ENCODE measurements at places on chromosomes 3 and 15.

DNA sequence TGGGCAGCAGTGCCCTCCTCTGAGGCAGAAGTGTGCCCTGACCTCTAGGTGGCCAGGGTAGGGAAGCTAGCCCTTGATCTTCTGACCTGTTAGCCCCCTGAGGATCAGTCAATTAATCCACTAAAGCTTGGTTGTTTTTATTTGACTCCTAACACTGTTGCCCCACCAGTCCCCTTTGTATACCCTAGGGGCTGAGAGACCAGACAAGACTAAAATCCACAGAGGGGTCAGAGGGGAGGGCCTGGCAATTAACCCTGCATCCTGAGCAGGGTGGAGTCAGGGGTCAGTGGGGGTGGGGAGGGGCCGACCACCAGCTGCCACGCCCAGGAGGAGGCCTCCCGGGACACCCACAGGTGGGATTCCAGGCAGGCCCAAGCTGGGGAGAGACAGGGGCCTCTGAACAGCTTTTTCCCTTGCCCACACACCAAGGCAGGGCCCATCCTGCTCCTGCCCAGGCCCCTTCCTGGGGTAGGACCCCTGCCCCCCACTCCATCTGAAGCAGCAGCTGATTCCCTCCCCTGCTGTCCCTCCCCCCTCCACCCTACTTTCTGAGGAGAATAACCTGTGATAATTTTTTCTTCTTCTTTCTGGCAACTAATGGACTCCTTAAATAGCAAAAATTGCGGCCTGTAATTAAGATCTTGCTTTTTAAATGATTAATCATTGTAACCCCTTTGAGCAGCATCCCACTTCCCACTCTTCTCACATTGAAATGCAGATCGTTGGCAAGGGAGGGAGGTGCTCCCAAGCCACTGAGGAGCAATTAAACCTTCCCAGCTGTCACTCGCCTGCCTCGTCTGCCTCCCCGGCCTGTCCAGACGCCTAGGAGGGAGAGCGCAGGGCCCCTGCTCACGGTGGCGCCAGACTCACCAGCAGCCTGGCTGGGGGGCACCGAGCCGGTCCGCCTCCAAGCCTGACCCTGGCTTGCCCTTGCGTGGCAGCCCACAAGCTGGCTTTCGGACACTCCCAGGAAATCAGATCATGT, 51.9 kb downstream of the RHCG start:
- peaks cover 2% of the 10 kb centered on the region for H3K4me1 ChIP-seq
- H3K27ac ChIP-seq = no peak overlapping the region
- no peak for DNase-seq
- H3K4me3 ChIP-seq = no peak overlapping the region

DNA sequence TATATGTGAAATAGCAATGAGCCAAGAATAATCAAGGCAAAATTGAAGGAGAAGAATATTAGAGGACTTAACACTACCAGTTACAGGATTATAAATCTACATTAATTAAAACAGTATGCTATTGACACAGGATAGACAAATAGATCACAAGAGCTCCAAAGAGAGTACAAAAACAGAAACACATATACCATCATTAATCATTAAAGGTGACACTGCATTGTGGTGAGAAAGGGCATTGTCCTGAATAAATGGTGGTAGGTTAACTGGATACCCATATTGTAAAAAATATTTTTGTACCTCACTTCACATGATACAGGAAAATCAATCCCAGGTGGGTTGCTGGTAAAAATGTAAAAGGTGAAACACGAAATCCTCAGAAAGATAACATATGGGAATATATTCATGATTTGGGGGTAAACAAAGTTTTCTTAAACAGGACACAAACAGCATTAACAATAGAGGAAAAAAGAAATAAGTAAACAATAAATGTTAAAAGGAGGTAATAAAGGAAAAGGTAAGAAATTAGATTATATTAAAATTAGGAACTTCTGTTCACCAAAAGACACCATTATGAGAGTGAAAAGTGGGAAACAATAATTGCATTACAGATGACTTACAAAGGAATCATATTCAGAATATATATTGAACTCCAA, 145.2 kb downstream of the THRB start:
- no peak overlapping the region for H3K27ac ChIP-seq
- H3K4me3 ChIP-seq = no peak overlapping the region
- H3K36me3 ChIP-seq = no peaks in the 10 kb centered on the region
- H3K27me3 ChIP-seq = no peaks in the 10 kb centered on the region
- no peak for DNase-seq

DNA sequence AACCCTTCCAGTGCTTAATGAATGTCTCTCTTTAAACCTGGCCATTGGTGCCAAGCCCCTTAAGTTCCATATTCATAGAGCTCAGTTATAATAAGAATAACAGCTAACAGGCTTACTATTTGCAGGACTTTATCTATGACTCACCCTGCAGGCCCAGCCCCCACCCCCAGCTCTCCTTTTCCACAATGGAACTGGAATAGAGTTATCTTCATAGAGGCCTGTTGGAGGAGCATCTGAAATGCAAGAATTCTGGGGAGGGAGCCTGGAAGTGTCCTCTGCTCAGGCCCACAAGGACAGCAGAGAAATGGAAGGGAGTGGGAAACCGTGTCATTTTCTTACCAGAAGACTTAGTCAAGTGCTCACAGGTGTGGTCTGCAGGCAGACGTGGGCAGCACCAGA, 52.8 kb downstream of the SEMA5B start:
- peaks cover 26% of the 10 kb centered on the region for H3K27me3 ChIP-seq
- H3K4me1 ChIP-seq = peaks cover 44% of the 10 kb centered on the region
- DNase-seq = no peak
- H3K36me3 ChIP-seq = no peaks in the 10 kb centered on the region

DNA sequence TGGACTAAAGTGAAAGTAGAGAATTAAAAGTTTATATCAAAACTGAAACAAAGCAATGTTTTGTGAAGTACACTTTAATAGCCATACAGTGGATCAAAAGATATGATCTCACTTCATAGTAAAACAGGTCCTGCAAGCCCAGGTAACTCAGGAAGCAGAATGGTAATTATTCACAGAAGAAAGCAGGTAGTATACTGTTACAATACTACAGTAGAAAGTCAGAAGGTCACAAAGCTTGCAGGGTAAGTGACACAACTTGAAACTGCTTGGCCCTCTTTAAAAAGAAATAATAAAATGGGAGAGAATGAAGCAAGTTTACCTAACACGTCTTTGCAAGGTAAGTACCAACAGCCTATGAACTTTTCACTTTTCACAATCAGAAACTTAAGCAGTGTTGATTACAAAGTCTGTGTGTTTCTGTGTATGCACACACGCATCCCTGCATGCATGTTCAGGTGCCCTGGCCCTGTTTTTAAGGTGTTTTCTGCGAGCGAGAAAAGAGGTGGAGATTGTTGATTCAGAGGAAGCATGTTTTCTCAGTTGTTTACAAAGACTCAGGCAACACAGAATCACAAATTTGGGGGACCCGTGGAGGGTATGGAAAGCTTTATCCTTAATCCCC, at the start of gene NAALADL2:
NAALADL2 (plus strand) TSS at position 221 of the 622 bp plus-strand sequence.
- H3K4me1 ChIP-seq = no peaks in the 10 kb centered on the region
- H3K27me3 ChIP-seq = no peaks in the 10 kb centered on the region
- H3K4me3 ChIP-seq = no peak within 1 kb of the TSS
- H3K36me3 ChIP-seq = no peaks in the 10 kb centered on the region
- DNase-seq = no peak

DNA sequence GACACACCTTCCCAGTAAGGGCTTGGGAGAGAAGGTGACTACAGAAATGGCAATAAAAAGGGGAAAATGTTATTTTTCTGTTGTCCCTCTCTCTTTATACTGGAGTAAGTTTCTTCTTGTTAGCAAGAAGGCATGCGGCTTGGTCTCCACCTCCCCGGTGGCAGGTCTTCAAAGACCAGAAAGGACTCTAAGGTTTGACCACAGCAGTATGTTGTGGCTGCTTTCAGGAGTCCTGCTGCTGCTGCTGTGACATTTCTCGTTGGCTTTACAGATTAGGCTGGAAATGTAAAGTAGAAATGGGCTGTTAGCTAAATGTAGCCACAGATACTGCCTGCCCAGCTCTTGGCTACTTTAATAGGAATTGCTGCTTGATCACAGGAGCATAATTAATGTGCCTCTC, 175.8 kb upstream of the ZBTB20 start:
- DNase-seq = no peak
- H3K36me3 ChIP-seq = no peaks in the 10 kb centered on the region
- H3K27me3 ChIP-seq = peaks cover 2% of the 10 kb centered on the region
- no peak overlapping the region for H3K27ac ChIP-seq
- H3K4me3 ChIP-seq = no peak overlapping the region
- H3K4me1 ChIP-seq = no peaks in the 10 kb centered on the region

GRCh38 chr3:180707896-180708295, 28.6 kb upstream of the CCDC39 start:
- H3K4me3 ChIP-seq = no peak overlapping the region
- H3K27ac ChIP-seq = no peak overlapping the region

DNA sequence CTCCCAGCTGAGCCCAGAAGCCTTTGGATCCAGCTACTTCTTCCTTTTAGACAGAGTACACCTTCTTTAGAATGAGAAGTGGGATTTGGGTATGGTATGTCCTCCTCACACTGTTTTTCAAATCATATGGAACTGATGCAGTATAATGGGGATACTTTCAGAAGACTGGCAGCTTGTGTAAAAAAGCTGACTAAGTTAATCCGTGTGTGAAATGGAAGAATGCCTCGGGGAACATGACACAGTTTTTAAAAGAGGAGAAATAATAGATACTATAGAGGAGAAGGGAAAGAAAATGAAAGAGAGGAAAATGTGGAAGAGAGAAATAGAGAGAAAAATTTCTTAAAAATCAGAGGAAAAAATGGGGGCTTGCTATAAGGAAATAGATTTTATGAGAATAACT, 47.7 kb downstream of the TUSC7 start:
- H3K4me3 ChIP-seq = no peak overlapping the region
- no peaks in the 10 kb centered on the region for H3K4me1 ChIP-seq
- H3K36me3 ChIP-seq = no peaks in the 10 kb centered on the region
- no peak overlapping the region for H3K27ac ChIP-seq
- DNase-seq = no peak

- H3K4me1 ChIP-seq = no peaks in the 10 kb centered on the region
- H3K36me3 ChIP-seq = no peaks in the 10 kb centered on the region
- no peak overlapping the region for H3K4me3 ChIP-seq
- no peak for DNase-seq
Measured at GRCh38 chr15:93895976-93896770, 335.2 kb upstream of the MCTP2 start.

DNA sequence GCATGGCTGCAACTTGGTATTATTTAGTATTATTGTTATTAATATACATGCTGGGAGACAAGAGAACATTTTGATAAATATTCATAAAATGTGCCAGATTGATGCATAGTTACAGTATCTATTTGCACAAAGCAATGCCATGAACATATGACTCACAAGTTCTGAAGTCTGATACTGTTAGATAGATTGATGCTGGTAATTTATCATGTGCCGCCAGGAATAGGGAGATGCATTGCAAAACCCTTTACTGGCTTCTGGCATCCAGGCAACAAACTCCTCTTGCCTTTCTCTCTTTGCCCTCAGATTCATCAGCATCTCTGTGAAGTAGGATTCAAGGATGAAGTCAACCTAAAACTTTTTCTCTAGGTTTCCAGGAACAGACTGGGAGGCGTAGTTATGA, 41.0 kb upstream of the SLC25A26 start:
- H3K27ac ChIP-seq = no peak overlapping the region
- no peak for DNase-seq
- no peaks in the 10 kb centered on the region for H3K27me3 ChIP-seq
- H3K4me1 ChIP-seq = no peaks in the 10 kb centered on the region
- no peaks in the 10 kb centered on the region for H3K36me3 ChIP-seq

GRCh38 chr3:42090973-42091731, at the start of gene TRAK1:
Gene TRAK1 (plus strand): TSS chr3:42091357. CDS start chr3:42091470, 113 bp downstream.
- no peaks in the 10 kb centered on the region for H3K27me3 ChIP-seq
- H3K27ac ChIP-seq = peak within 1 kb of the TSS; percentile 44
- peaks cover 41% of the 10 kb centered on the region for H3K36me3 ChIP-seq
- DNase-seq = no peak
- H3K4me3 ChIP-seq = no peak within 1 kb of the TSS

DNA sequence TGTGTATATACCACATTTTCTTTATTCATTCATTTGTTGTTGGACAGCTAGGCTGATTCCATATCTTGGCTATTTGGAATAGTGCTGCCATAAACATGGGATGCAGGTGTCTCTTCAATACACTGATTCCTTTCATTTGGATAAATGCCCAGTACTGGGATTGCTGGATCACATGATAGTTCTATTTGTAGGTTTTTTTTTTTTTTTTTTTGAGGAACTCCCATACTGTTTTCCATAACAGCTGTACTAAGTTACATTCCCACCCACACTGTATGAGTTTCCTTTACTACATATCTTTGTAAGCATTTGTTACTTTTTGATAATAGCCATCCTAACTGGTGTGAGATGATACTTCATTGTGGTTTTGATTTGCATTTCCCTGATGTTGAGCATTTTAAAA, 437.7 kb downstream of the DIPK2A start:
- DNase-seq = no peak
- H3K36me3 ChIP-seq = no peaks in the 10 kb centered on the region
- H3K4me3 ChIP-seq = no peak overlapping the region
- H3K4me1 ChIP-seq = no peaks in the 10 kb centered on the region

- H3K4me3 ChIP-seq = no peak overlapping the region
- H3K27ac ChIP-seq = no peak overlapping the region
- H3K27me3 ChIP-seq = peaks cover 4% of the 10 kb centered on the region
- H3K4me1 ChIP-seq = no peaks in the 10 kb centered on the region
- H3K36me3 ChIP-seq = no peaks in the 10 kb centered on the region
Measured at GRCh38 chr3:134090031-134090430, 60.3 kb upstream of the SLCO2A1 start.

- DNase-seq = peak; percentile 84
- peak overlapping the region; percentile 66 for H3K4me3 ChIP-seq
- H3K27me3 ChIP-seq = no peaks in the 10 kb centered on the region
- peak overlapping the region; percentile 91 for H3K27ac ChIP-seq
- no peaks in the 10 kb centered on the region for H3K36me3 ChIP-seq
Measured at GRCh38 chr15:31434588-31435260, 108.1 kb downstream of the KLF13 start.

- H3K27ac ChIP-seq = no peak overlapping the region
- DNase-seq = no peak
- H3K36me3 ChIP-seq = no peaks in the 10 kb centered on the region
- H3K4me1 ChIP-seq = no peaks in the 10 kb centered on the region
Measured at GRCh38 chr3:73568371-73568862, 56.3 kb downstream of the PDZRN3 start.

- no peak for DNase-seq
- H3K36me3 ChIP-seq = no peaks in the 10 kb centered on the region
- H3K27me3 ChIP-seq = peaks cover 7% of the 10 kb centered on the region
- no peak overlapping the region for H3K4me3 ChIP-seq
Measured at GRCh38 chr3:119098619-119099222, 47.2 kb upstream of the TEX55 start.

- peak; percentile 63 for DNase-seq
- H3K4me3 ChIP-seq = peak overlapping the region; percentile 88
- peaks cover 30% of the 10 kb centered on the region for H3K4me1 ChIP-seq
- H3K27me3 ChIP-seq = peaks cover 17% of the 10 kb centered on the region
Measured at GRCh38 chr3:105369500-105370371, 3.0 kb downstream of the ALCAM start.

All from activated naive CD8-positive, alpha-beta T cell treated with anti-CD3 and anti-CD28 coated beads, Interleukin-2, amount 10 ng/mL, durations not matched to agents 7 days and 5 days (primary cell).